ENCODE measurements at places on chromosomes 6 and 20. TPM values are rescaled to one million over a fixed set of nuclear protein-coding genes. Genes with fewer than 3 reads are reported as not detected.
A peak's percentile ranks its signal among the peaks of the same experiment; 100 is the strongest.

- H3K4me1 ChIP-seq, result no peaks in the 10 kb centered on the region
- H3K36me3 ChIP-seq, result no peaks in the 10 kb centered on the region
- no peak overlapping the region for H3K27ac ChIP-seq
- no peak for DNase-seq
These were observed 34.0 kb upstream of the MMS22L start for GRCh38 chr6:97316978-97317377.

DNA sequence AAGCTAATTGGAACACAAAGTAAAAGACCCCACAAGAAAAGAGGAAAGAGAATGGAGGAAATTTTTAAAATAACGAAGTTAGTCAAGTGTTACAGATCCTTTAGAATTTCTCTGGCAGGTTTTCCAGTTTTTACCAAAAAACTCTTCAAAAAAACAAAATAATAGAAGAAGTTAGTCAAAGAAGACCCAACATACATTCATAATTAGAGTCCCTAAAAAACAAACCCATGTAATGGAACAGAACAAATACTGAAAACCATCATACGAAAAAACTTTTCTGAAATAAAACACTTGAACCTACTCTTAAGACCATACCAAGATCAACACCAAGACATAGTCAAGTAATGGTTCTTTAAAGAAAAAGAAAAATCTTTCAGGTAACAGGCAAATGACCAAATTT is 31.6 kb downstream of the RANBP9 start:
- H3K27ac ChIP-seq, result peak overlapping the region; percentile 20
- DNase-seq, result no peak
- H3K4me1 ChIP-seq, result peaks cover 14% of the 10 kb centered on the region

GRCh38 chr20:22575087-22575721 is 9.2 kb downstream of the FOXA2 start:
- peaks cover 71% of the 10 kb centered on the region for H3K27me3 ChIP-seq
- H3K4me3 ChIP-seq, result peak overlapping the region; percentile 6
- H3K4me1 ChIP-seq, result peaks cover 3% of the 10 kb centered on the region
- DNase-seq, result no peak
- H3K27ac ChIP-seq, result no peak overlapping the region
- no peaks in the 10 kb centered on the region for H3K36me3 ChIP-seq

DNA sequence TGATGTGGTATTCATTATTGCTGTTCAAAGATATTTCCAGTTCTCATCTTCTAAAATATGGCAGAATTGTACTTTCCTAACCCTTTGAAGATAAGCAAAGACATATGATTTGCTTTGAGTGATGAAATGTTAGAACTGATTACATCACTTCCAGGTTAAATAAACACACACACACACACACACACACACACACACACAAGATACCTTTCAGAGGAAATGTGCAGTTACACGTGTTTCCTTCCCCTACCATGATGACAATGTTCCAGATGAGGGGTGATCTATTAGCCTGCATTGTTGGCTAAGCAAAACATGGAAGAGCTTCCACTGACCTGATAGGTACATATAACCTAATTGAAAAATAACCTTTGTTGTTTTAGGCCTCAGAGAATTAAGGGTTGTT is 11.7 kb upstream of the FRK start:
- no peaks in the 10 kb centered on the region for H3K4me1 ChIP-seq
- H3K27me3 ChIP-seq, result no peaks in the 10 kb centered on the region
- H3K27ac ChIP-seq, result no peak overlapping the region
- no peak overlapping the region for H3K4me3 ChIP-seq

DNA sequence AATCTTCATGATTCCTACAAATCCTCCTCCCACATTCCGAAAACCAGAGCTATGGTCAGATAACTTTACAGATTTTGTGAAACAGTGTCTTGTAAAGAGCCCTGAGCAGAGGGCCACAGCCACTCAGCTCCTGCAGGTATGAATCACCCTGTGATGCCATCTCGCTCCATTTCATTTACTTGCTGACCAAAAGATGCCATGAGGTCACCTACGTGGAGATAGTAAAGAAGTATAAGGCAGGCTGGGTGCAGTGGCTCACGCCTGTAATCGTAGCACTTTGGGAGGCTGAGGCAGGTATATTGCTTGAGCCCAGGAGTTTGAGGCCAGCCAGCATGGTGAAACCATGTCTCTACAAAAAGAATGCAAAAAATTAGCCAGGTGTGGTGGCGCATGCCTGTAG is 30.9 kb downstream of the STK4 start:
- no peaks in the 10 kb centered on the region for H3K27me3 ChIP-seq
- peaks cover 78% of the 10 kb centered on the region for H3K36me3 ChIP-seq
- no peak overlapping the region for H3K4me3 ChIP-seq
- no peak for DNase-seq
- no peak overlapping the region for H3K27ac ChIP-seq
- peaks cover 21% of the 10 kb centered on the region for H3K4me1 ChIP-seq

- H3K4me1 ChIP-seq, result peaks cover 9% of the 10 kb centered on the region
- no peak for DNase-seq
- H3K4me3 ChIP-seq, result no peak overlapping the region
- no peaks in the 10 kb centered on the region for H3K27me3 ChIP-seq
These were observed 34.0 kb downstream of the LY86 start for GRCh38 chr6:6622501-6622900.

DNA sequence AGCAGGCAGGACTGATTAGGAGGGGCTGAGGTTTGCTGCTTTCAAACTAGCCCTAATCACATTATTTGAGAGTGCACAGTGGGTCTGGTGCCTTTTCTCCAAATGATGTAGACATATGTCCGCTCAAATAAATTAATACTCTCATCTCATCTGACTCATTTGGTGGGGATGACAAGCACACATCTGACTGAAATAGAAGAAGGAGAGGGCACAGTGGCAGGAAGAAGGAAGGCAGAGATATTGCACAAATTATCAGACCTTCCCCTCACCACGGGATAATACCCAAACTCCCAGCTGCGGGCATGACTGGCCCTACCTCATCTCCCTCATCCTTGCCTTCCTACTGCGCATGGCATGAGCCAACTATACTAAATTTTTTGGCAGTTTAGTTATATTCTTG is 33.9 kb upstream of the TNFRSF21 start:
- DNase-seq, result no peak
- no peaks in the 10 kb centered on the region for H3K36me3 ChIP-seq
- no peak overlapping the region for H3K4me3 ChIP-seq
- no peaks in the 10 kb centered on the region for H3K27me3 ChIP-seq

GRCh38 chr20:64065062-64065973 is 2.3 kb downstream of the TCEA2 start:
- H3K27me3 ChIP-seq, result no peaks in the 10 kb centered on the region
- H3K4me3 ChIP-seq, result no peak overlapping the region
- H3K36me3 ChIP-seq, result no peaks in the 10 kb centered on the region
- peaks cover 11% of the 10 kb centered on the region for H3K4me1 ChIP-seq
- H3K27ac ChIP-seq, result peak overlapping the region; percentile 44
- no peak for DNase-seq

DNA sequence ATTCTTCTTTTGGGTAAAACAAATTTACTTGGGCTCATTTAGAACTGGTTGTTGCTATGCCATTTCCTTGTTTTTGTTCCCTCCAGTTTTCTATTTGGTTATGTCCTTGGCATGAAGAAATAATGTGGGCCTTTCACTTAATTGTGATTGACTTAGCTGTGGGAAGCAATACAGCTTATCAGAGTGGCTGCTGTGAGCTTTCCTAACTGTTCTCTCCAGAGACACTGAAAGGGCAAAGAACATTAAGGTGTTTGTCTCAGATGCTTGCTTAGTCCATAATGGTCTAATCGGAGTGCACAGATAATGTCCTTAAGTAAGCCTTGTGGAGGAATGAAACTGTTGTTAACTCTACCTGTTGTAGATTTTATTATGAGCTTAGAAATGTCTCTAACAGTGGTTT is 56.6 kb downstream of the SH3BGRL2 start:
- H3K4me1 ChIP-seq, result no peaks in the 10 kb centered on the region
- H3K27ac ChIP-seq, result no peak overlapping the region
- H3K36me3 ChIP-seq, result no peaks in the 10 kb centered on the region
- DNase-seq, result no peak
- H3K27me3 ChIP-seq, result no peaks in the 10 kb centered on the region

GRCh38 chr6:52893803-52894202 is 15.7 kb downstream of the GSTA3 start:
- no peaks in the 10 kb centered on the region for H3K36me3 ChIP-seq
- no peak overlapping the region for H3K4me3 ChIP-seq
- H3K27me3 ChIP-seq, result no peaks in the 10 kb centered on the region
- H3K27ac ChIP-seq, result no peak overlapping the region
- DNase-seq, result no peak

DNA sequence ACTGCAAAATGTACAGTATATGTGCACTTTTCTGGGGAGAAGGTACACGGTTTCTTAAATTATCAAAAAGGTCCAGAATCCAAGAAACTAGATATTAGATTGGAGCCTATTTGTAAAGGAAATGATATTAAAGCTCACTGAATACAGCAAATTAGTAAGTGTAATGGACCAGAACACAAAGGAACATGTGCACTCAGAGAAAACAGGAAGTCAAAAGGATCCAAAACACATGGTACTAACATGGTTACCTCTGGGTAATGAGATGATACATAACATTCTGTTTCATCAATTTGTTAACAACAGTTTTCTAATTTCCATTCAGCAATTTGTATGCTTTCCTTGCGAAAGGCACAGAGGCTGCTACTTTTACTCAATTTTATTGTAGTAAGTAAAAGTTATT is 18.7 kb downstream of the ZNF322 start:
- DNase-seq, result no peak
- no peak overlapping the region for H3K27ac ChIP-seq
- no peaks in the 10 kb centered on the region for H3K4me1 ChIP-seq
- no peak overlapping the region for H3K4me3 ChIP-seq
- H3K27me3 ChIP-seq, result no peaks in the 10 kb centered on the region

DNA sequence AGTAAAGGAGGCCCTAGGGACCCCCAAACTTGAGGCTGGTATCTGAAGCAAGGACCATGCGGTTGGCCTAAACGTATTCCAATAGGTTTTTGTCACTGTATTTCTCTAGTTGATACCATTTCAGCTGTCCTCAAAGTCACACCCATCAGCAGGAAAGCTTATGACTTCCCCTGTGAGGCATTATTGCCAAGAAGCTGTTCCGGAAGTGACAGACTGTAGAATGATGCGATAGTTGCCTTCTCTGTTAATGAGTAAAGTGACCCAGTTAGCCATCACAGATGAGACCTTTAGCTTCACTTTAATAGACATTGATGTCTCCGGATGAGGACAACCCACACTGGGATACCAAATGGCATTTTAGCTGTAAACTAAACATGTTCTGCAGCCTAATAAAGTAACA is 147.9 kb downstream of the RNGTT start:
- no peak overlapping the region for H3K4me3 ChIP-seq
- H3K27ac ChIP-seq, result no peak overlapping the region
- no peaks in the 10 kb centered on the region for H3K27me3 ChIP-seq
- no peaks in the 10 kb centered on the region for H3K36me3 ChIP-seq
- no peaks in the 10 kb centered on the region for H3K4me1 ChIP-seq

- no peaks in the 10 kb centered on the region for H3K27me3 ChIP-seq
- DNase-seq, result no peak
- no peaks in the 10 kb centered on the region for H3K4me1 ChIP-seq
These were observed 189.0 kb upstream of the SOX4 start for GRCh38 chr6:21404577-21404976.

DNA sequence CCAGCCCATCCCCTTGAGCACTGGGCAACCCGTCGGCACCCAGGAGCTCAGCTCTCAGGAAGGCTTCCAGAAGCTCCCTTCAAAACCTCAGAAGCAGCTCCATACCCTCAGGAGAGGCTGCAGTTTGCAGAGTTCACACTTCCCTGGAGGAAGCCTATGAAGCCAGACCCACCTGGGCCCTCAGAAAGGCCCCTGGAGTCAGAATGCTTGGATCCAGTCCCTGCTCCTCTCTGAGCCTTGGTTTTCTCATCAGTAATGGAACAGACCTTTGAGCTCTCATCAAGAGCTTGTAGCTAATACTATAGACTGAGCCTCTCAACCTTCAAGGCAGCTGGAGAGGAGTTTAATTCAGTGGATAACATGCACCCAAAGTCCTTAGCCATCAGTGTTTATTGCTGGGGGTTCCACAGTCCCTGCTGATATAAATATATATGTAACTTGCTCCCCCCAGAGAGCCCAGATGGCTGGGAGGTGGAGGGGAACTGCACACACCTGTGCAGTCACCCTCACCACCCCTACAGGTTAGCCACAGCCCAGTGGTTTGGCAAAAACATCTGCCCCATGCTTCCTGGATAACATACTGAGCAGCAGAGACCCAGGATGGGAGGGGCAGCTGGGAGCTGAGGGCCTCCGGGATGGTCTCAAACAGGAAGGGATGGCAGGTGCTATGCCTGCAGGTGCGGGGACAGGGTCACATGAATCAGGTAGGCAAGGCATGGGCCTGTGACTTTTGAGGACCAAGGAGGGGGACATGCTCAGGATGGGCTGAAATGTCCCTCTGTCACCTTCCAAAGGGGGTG is 120.1 kb downstream of the SNX5 start:
- DNase-seq, result no peak
- peaks cover 42% of the 10 kb centered on the region for H3K4me1 ChIP-seq
- no peaks in the 10 kb centered on the region for H3K36me3 ChIP-seq
- no peaks in the 10 kb centered on the region for H3K27me3 ChIP-seq
- H3K27ac ChIP-seq, result no peak overlapping the region

DNA sequence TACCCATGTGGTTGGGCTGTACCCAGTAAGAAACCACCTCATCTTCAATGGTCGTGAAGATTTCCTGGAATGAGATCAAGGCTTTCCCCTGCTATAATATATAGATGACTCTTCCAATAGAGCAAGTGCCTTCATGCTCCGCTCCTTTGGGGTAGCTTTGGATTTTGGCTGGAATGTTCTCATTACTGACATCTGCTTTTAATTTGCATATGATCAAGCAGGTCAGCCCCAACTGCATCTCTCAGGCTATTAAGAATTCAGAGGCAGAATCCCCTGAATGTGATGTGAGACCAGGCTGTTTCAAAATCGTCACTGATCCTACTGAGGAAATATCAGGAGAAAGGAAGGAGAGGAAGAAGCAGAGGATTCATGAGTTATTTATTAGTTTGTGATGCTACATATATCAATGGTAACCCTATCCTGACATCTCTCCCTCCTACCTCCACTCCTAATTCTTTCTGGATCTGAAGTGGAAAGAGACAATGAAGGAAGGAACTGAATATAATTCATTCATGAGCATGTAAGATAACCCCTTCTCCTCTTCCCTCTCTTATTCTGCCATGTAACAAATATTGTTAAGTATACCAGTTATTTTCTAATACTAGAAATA is 47.6 kb upstream of the FUCA2 start:
- peaks cover 5% of the 10 kb centered on the region for H3K36me3 ChIP-seq
- H3K27ac ChIP-seq, result no peak overlapping the region
- H3K4me3 ChIP-seq, result no peak overlapping the region
- no peaks in the 10 kb centered on the region for H3K27me3 ChIP-seq
- peaks cover 32% of the 10 kb centered on the region for H3K4me1 ChIP-seq

DNA sequence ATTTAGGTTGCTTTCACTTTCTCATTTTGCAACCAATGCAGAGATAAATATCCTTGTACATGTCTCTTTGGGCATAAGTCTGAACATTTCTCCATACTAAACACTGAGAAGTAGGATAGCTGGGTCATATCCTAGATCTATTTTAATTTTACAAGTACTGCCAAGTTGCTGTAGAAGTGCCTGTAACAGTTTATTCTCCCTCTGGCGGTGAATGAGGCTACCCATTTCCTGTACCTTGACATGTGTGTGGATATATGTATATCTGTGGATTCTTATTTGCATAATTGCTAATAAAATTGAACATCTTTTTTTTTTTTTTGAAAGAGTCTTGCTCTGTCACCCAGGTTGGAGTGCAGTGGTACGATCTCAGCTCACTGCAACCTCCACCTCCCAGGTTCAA is 48.0 kb upstream of the PNRC1 start:
- DNase-seq, result no peak
- H3K4me3 ChIP-seq, result no peak overlapping the region
- no peaks in the 10 kb centered on the region for H3K27me3 ChIP-seq
- H3K4me1 ChIP-seq, result no peaks in the 10 kb centered on the region
- no peaks in the 10 kb centered on the region for H3K36me3 ChIP-seq

Gene EPHA7
- not detected for total RNA-seq

Gene EYS
- total RNA-seq, result not detected

Gene SNPH
- total RNA-seq, result 12.9 TPM
